Activated T-cell treated with anti-CD3 and anti-CD28 coated beads, Interleukin-2, amount 50 U/mL, for 48 hours (primary cell): ENCODE measurements at places on chromosomes 1 and 21.

GRCh38 chr1:95780836-95781235, 546.8 kb downstream of the RWDD3 start:
- no peak for DNase-seq

GRCh38 chr21:28256420-28256831, 736.3 kb downstream of the LTN1 start:
- DNase-seq: no peak

GRCh38 chr1:230515451-230516145, 89.5 kb upstream of the PGBD5 start:
- no peak for DNase-seq

GRCh38 chr1:108200687-108201051, 526 bp upstream of the SLC25A24 start:
- peak; percentile 46 for DNase-seq

DNA sequence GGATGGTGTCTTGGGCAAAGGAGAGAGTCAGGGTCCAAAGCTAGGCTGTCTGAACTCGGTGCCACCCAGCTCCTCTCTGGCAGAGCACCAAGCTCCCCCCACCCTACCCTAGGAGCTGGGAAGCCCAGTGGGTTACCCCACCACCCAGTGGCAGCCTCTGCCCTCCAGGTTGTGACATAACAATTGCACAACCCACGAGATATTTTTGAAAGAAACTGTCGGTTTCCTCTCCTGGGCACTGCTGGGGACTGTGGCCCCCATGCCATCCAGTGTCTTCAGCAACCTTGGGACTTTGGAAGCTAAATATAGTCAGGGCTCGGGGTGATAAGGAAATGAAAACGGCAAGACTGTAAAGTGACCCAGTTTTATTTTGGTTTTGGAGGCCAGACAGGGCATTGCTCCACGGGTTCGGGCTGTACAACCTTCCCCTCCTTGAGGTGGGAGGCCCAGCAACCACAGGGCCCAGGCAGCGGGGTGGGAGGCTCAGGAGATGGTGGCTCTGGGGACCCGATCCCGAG, 1.4 kb downstream of the CITED4 start:
- no peak for DNase-seq

GRCh38 chr1:68116643-68117235, 66.3 kb upstream of the DIRAS3 start:
- DNase-seq: peak; percentile 34

DNA sequence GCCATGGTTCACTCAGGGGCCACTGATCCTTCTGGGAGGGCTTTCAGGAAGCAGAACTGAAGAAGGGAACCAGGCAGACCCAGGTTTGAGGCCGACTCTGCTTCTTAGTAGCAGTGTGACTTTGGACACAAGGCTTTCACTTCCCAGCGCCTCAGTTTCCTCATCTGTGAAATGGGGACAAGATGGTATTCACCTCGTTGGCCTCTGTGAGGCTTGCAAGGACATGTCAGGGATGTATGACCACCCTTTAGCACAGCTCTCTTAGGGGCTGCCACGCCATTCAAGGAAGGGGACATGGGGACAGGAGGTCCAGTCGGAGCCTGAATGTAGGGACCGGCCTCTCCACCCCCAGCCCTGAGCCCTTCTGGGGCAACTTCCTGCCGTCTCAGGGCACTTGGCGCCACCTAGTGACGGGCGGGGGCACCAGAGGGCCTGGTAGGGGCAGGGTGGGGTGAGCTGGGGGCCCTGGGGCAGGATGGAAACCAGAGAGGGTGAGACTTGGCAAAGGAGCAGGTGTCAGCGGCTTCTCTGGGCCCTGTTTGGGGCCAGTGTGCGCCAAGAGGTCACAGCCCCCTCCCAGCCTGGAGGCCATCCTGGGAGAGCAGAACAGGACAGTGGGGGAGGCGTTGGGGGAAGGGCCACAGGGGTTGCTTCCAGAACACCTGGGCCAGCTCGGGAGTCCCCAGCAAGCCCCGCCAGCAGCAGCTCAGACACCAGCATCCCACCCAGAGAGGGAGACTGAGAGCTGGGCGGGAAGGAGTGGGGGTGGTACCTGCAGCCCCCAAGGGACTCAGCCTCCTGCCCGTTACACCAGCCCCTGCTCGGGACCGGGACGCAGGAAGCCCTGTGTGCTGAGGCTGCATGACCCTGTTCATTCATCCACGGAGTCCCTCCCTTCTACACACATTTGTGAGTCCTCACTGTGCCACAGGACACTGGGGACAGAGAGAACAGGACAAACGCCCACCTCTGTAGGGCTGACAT, 102.5 kb upstream of the TARDBP start:
- peak; percentile 84 for DNase-seq

DNA sequence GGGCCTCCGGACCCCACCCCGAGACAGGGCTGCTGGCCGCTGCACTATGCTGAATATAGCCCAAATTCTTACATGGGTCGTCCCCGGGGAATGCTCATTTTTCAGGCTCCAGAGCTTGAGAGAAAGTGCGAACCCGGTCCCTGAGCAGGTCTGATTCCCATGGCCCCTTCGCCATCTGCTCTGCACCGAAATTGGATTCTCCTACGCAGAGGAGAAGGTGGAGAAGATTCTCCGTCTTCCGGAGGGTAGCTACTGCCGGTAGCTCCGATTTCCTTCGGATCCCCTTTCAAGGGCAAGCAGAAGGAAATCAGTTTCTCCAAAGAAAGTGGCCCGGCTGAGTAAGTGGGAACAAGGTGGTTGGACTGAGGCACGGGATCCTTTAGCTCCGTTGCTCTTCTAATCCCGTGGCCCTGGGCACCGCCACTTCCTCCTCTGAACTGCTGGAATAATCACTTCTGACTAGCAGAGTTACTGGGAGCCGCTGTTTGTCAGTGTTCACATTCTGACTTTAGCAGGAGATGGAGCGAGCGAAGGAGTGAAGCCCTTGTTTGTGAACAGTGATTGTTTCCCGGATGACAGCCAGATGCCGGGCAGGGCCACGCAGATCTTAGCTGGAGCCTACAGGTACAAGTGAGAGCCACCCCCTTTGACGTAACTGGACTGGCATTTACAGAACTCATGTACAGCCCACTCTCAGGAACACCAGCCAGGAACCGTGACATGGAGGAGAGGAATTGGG, 1.1 kb upstream of the ZNF496 start:
- DNase-seq: no peak

DNA sequence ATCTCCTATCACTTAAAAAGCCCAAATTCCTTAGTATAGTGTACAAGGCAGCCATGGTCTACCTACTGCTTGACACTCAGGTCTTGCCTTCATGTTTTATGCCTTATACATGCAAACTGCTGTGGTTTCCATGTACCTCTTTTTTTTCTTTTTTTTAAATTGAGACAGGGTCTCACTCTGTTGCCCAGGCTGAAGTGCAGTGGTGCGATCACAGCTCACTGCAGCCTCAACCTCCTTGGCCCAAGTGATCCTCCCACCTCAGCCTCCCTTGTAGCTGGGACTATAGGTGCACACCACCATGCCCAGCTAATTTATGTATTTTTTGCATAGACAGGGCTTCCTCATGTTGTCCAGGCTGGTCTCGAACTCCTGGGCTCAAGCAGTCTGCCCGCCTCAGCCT, 8.0 kb downstream of the CD55 start:
- DNase-seq: no peak

- no peak for DNase-seq
Observed at GRCh38 chr21:42453224-42453985, 42.6 kb downstream of the RSPH1 start.

DNA sequence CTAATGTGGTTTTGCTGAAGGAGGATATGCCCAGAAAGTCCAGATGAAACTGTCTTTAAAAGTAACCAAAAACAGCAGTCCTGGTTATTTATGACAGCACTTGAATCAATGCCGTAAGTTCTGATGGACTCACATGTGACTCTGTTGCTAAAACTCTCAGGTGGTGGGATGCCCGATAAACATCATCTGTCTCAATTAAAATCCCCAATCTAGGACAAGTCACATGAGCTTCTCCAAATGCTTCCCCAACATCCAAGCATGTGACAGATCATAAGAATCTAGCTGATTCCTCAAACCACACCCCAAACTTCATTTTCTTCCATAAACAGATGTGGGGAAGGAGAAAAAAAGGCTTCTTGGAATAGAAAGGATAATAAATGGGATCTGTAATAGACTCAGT, 786 bp upstream of the CTSK start:
- DNase-seq: no peak
